ENCODE measurements at places on chromosomes 4 and X.

DNA sequence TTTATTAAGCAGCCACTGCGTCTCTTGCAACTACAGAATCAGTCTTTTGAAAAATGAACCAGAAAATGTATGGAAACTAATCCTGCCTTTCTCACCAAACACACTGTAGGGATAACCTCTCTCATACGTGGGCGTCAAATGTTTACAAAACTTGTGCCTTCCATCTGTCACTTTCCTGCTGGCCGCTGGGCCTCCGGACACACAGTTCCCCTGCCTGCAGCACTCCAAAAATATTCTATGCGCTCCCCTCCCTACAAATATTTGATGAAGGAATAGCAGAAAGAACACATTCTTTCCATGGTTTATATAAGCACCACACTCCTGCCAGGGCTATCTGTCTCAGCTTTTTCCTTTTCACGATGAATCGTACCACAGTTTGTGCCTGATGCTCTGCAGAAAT lies 14.9 kb upstream of the CYTL1 start:
- H3K4me3 ChIP-seq, result no peak overlapping the region
- DNase-seq, result no peak
- no peak overlapping the region for H3K27ac ChIP-seq
- H3K27me3 ChIP-seq, result no peaks in the 10 kb centered on the region
- H3K4me1 ChIP-seq, result no peaks in the 10 kb centered on the region
- no peaks in the 10 kb centered on the region for H3K36me3 ChIP-seq

DNA sequence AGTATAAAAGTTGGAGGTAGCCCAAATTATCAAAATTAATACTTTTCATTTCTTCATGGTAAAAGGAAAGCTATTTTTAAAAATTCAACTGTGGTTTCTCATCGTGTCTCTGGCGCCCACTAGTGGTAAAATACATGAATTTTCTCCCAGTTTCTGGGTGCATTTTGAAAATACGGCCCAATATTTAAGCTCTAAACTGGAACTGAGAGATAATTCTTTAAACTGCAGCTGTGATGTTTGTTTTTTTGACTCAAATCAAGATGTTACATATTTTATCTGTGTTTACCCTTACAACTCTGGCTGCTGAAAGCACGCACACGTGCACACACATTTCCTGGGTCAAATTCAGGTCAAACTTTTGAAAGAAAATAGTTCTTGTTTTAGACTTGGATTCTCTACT lies 123.9 kb upstream of the ACSL4 start:
- H3K4me3 ChIP-seq, result no peak overlapping the region
- peaks cover 2% of the 10 kb centered on the region for H3K36me3 ChIP-seq
- no peak for DNase-seq
- H3K27me3 ChIP-seq, result no peaks in the 10 kb centered on the region

DNA sequence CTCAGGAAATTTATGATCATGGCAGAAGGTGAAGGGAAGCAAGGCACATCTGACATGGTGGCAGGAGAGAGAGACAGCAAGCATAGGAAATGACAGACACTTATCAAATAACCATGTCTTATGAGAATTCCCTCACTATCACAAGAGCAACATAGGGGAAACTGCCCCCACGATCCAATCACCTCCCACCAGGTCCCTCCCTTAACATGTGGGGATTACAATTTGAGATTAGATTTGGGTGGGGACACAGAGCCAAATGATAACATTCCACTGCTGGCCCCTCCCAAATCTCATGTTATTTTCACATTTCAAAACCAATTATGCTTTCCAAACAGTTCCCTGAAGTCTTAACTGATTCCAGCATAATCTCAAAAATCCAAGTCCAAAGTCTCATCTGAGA lies 8.2 kb upstream of the TMA16 start:
- no peak overlapping the region for H3K4me3 ChIP-seq
- H3K27me3 ChIP-seq, result no peaks in the 10 kb centered on the region
- DNase-seq, result no peak
- no peak overlapping the region for H3K27ac ChIP-seq
- H3K36me3 ChIP-seq, result no peaks in the 10 kb centered on the region
- peaks cover 14% of the 10 kb centered on the region for H3K4me1 ChIP-seq

GRCh38 chrX:35285289-35285962 lies 342.8 kb downstream of the FAM47B start:
- DNase-seq, result no peak
- H3K4me1 ChIP-seq, result no peaks in the 10 kb centered on the region
- no peak overlapping the region for H3K4me3 ChIP-seq
- H3K36me3 ChIP-seq, result no peaks in the 10 kb centered on the region
- H3K27ac ChIP-seq, result no peak overlapping the region
- H3K27me3 ChIP-seq, result no peaks in the 10 kb centered on the region

- H3K4me3 ChIP-seq, result no peak overlapping the region
- no peak for DNase-seq
- no peaks in the 10 kb centered on the region for H3K27me3 ChIP-seq
- no peak overlapping the region for H3K27ac ChIP-seq
Measured at GRCh38 chrX:4690521-4690920, 977.1 kb upstream of the PRKX start.

DNA sequence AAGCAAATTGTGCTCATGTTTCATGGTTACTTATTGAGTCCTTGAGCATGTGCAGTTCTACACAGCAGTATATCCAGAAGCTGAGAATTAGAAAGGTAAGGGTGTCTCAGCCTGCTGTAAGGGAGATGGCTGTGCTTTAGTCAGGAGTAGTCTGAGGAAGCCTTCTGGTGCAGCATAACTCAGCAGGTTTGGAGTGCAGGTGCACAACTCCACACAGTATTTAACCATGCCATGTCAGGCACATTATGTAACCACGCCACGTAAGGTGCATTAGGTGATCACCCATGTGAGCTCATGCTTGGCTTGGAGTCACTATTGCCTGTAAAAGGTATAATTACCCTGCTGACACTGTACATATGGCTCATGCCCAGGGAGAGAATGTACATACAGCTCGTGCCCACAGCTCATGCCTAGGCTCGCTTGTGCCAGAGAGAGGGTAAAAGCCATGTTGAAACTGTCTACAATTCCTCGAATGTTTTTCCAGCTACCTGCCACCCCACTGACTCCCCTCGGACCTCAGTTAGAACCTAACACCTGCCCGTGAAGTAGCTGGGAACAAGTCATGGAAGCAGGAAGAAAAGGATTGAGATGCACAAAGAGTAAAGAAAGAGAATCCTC lies 37.8 kb downstream of the UCHL1 start:
- no peaks in the 10 kb centered on the region for H3K36me3 ChIP-seq
- H3K4me1 ChIP-seq, result no peaks in the 10 kb centered on the region
- H3K27ac ChIP-seq, result no peak overlapping the region
- no peak for DNase-seq

GRCh38 chr4:185379326-185380295 lies 16.1 kb downstream of the LRP2BP start:
- H3K4me1 ChIP-seq, result no peaks in the 10 kb centered on the region
- H3K4me3 ChIP-seq, result no peak overlapping the region
- no peak for DNase-seq
- H3K36me3 ChIP-seq, result peaks cover 20% of the 10 kb centered on the region
- no peak overlapping the region for H3K27ac ChIP-seq

GRCh38 chr4:176790398-176790797 lies 2.3 kb downstream of the VEGFC start:
- no peaks in the 10 kb centered on the region for H3K36me3 ChIP-seq
- no peak for DNase-seq
- H3K27ac ChIP-seq, result no peak overlapping the region
- no peaks in the 10 kb centered on the region for H3K4me1 ChIP-seq

DNA sequence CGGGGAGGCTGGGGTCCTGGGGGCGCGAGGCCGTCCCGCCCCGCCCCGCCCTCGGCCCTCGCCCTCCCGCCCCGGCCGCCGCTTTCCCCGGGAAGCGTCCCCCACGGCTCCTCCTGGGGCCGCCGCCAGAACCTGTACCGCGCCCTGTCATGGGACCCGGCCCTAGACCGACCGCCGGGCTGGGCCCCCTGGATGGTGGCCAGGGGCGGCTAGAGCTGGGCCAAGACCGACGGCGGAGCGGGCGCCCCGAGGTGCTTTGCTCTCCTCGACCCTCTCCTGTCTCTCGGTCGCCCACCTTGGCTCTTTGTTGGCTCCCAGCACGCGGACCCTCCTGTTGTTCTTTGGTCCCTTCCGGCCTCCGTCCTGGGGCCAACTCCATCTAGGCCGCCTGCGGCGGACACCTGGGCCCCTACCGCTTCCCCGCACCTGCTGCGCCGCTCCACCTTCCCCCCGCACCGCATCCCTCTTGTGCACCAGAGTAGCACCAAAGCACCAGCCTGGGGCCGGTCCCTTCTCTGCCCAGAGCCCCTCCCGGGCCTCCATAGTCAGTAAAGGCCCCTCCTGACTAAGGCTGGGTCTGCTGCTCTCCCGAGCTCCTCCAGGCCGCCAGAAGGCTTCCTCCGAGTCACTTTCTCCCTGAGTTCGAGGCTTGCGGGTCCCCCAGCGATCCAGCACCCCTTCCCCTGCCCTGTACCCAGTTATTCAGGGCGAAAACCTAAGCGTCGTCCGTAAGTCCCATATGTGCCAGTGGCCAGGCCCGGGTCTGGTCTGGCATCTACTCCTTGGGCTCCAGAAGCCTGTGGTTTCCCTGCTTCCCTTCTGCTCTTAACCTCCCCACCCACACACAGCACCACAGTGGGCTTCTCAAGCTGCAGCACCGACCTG lies 587 bp downstream of the TACC3 start:
- H3K27ac ChIP-seq, result peak overlapping the region; percentile 96
- peak overlapping the region; percentile 85 for H3K4me3 ChIP-seq
- peaks cover 43% of the 10 kb centered on the region for H3K4me1 ChIP-seq
- no peak for DNase-seq

GRCh38 chr4:103046416-103047290 lies 27.1 kb upstream of the SLC9B1 start:
- peak overlapping the region; percentile 54 for H3K27ac ChIP-seq
- DNase-seq, result peak; percentile 11
- no peaks in the 10 kb centered on the region for H3K27me3 ChIP-seq
- peaks cover 6% of the 10 kb centered on the region for H3K4me1 ChIP-seq

DNA sequence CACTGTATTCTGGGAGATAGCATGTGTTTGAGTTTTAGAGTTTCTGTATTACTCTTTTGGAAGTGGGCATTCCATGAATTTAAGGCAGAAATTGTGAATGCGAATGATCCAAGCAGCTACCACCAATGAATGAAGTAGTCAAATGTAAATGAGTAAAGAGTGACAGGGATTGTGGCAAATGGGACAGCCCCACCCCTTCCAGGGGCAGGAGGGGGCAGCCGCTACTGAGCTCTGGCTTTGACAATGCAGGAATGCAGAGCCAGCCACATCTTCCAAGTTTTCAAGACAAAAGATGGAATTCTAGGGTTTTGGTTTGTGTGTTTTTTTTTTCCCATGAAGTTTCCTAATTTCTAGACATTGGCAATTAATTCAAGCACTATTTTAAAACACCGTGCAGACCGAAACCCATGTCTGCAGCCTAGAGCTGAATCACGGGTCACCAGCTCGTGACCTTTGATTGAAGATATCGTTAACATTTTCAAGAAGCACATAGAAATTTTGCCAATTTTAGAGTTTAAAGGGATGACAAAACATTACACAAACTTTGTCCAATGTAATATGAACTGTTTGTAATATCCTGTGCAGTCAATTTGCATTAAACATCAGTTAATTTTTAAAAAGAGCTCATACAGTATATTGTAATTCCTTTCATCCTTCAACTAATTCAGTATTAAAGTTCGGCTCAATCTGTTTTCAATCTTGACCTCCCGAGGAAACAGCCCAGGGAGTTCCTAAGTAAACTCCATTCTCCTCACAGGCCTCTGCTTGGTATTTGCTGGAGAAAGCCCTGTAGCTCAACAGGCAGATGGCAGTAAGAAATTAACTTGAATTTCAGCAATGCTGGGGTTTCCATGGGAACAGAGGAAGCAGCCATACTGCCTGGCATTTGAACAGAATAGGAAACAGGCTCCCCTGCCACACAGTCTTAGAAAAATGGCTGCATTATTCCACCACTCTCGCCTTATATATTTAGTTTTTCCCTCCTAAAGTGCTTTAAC lies 83.4 kb downstream of the UCHL1 start:
- H3K36me3 ChIP-seq, result no peaks in the 10 kb centered on the region
- no peak overlapping the region for H3K27ac ChIP-seq
- H3K4me3 ChIP-seq, result no peak overlapping the region
- H3K4me1 ChIP-seq, result no peaks in the 10 kb centered on the region
- H3K27me3 ChIP-seq, result no peaks in the 10 kb centered on the region

GRCh38 chrX:97405031-97405660 lies 521.4 kb downstream of the RPA4 start:
- H3K4me1 ChIP-seq, result peaks cover 4% of the 10 kb centered on the region
- no peak overlapping the region for H3K4me3 ChIP-seq
- no peak overlapping the region for H3K27ac ChIP-seq
- H3K36me3 ChIP-seq, result peaks cover 12% of the 10 kb centered on the region
- DNase-seq, result no peak
- H3K27me3 ChIP-seq, result no peaks in the 10 kb centered on the region

DNA sequence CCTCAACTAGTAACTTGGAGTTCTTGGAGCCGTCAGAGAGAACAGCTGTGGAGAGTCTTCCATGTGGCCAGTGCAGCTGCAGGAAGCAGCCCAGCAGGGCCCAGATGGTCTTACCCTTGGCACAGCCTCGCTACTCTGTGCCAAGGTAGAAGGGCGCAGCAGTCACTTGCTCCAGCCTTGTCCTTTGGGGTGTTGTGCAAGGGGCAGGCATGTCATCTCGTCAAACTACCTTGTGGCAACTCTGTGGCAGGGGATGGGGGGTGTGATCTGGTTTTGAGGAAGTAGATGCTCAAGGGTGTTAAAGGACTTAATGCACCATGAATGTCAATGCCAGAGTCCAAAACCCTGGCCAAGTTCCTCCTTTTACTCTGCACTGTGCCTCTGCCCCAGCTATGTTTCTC lies 34.2 kb upstream of the TBC1D14 start:
- H3K27ac ChIP-seq, result no peak overlapping the region
- DNase-seq, result peak; percentile 30
- peaks cover 28% of the 10 kb centered on the region for H3K36me3 ChIP-seq
- H3K4me1 ChIP-seq, result peaks cover 19% of the 10 kb centered on the region
- no peak overlapping the region for H3K4me3 ChIP-seq
- H3K27me3 ChIP-seq, result no peaks in the 10 kb centered on the region

DNA sequence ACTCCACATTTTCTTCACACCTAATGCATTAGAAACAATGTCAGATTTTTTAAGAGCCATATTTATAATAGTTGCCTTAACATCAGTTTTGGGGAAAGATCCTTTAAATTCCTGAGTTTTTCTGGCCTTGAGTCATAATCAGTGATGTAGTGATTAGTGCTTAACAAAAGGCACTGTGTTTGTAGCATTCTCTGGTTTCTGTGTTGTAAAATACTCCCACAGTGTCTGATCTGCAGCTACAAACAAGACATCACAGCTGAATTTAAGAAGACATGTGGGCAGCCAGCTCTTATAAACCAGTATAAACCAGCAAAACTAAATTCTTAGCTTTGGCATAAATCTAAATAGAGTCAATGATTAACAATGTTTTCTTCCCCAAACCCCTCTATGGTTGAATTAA lies 233.8 kb downstream of the FSTL5 start:
- H3K27ac ChIP-seq, result no peak overlapping the region
- H3K27me3 ChIP-seq, result no peaks in the 10 kb centered on the region
- no peak for DNase-seq
- no peaks in the 10 kb centered on the region for H3K36me3 ChIP-seq
- no peaks in the 10 kb centered on the region for H3K4me1 ChIP-seq

DNA sequence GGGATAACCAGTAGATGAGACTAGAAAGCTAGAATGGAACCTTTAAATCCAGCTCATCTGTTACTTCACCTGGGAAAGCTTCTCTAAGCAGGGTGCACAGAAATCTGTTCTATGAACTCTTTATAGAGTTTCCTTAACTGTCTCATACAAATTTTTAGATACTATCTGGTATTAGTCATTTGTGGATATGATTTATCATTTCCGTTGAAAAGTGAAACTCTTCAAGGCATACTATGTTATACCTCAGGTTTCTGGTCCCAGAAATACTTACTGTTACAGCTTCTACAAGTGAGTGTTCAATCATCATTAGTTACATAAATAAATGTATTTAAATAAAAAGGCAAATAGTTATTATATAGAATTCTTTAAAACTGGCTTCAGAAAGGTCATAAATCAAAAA lies 298.3 kb upstream of the AGA start:
- no peaks in the 10 kb centered on the region for H3K36me3 ChIP-seq
- no peak overlapping the region for H3K4me3 ChIP-seq
- H3K4me1 ChIP-seq, result no peaks in the 10 kb centered on the region
- no peaks in the 10 kb centered on the region for H3K27me3 ChIP-seq
